ENCODE measurements at places on chromosomes 6 and 20.

DNA sequence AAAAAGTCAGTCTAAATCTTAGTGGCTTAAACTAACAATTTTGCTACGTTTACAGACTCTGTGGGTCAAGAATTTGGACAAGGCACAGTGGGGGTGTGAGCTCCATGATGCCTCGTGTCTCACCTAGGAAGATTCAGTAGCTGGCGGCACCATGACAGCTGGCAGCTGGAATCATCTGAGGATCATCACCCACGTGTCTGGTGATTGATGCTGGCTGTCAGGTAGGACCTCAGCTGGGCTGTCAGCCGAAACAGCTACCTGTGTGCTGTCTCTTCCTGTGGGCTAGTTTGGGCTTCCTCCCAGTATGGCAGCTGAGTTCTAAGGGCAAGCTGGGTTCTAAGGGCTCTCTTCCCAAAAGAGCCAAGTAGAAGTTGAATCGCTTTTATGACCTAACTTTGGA lies 26.4 kb upstream of the DLGAP4 start:
- no peak for DNase-seq

GRCh38 chr6:38987503-38987902 lies 61.1 kb upstream of the GLP1R start:
- DNase-seq, result no peak

DNA sequence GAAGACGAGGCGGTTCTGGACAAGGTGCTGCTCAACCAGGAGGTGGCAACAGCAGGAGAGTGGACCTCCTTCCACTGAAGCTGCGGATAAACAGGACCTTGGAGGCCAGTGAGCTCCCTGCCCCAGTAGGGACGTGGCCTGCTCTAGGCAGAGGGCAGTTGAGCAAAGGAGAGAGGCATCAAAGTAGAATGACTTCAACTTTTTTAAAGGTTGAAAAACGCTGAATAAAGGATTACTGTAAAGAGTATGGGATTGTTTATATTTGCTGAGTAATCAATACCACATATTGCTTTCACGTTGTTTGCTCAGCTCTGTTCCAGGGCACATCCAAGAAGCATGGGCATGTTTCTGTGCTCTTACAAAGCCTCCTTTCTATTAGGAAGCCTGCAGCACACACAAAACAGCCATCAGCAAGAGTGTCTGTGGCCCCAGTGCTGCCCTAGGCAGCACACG lies 48.1 kb downstream of the ERMARD start:
- DNase-seq, result no peak

GRCh38 chr6:98560841-98561240 lies 273.5 kb upstream of the POU3F2 start:
- no peak for DNase-seq

- no peak for DNase-seq
Measured at GRCh38 chr20:6485351-6485750, 282.1 kb upstream of the BMP2 start.

DNA sequence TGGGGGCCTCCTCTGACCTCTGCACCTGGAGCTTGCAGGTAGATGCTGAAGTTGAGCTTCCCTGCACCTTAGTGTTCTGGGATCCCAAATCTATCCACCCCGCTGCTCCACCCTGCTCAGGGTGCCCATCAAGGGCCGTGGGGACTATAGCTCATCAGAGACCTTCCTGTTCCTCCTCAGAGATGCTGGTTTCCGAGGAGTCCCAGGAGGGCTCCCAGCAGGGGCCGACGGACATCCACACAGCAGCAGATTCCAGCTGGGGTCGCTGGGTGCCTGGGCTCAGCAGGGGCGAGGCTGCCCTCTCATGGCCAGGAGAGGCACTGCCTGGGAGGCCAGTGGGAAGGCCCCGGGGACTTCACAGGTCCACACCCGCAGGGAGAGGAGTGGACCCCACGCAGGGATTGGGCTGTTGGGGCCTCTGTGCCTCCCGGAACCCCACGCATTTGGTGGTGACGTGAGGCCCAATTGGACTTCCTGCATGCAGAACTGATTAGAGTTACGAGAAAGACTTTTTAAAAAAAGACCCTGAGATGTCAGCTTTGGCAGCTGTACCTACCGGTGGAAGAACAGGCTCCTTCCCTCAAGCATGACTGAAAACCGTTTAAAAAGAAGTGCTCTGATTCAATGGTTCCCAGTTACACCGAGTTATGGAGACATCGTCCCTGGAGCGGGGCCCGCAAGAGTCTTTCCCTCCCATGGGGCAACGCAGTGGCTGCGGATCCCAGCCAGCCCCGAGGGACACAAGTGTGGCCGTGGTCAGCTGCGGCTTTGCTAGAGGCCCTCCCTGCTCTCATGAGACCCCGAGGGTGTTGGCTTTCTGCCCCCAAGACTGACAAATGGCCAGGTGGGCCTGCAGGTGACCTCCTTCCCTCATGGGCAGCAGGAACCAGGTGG lies 25.3 kb upstream of the SLCO4A1 start:
- peak; percentile 89 for DNase-seq

GRCh38 chr20:57309544-57310115 lies 20.0 kb upstream of the SPO11 start:
- no peak for DNase-seq

DNA sequence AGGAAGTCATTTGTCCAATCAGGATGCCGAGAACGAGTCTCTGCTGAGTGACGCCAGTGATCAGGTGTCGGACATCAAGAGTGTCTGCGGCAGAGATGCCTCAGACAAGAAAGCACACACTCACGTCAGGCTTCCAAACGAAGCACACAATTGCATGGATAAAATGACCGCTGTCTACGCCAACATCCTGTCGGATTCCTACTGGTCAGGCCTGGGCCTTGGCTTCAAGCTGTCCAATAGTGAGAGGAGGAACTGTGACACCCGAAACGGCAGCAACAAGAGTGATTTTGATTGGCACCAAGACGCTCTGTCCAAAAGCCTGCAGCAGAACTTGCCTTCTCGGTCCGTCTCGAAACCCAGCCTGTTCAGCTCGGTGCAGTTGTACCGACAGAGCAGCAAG lies 281.5 kb downstream of the TSHZ2 start:
- DNase-seq, result no peak

GRCh38 chr20:32440069-32440757 lies 82.1 kb downstream of the ASXL1 start:
- DNase-seq, result no peak

GRCh38 chr6:71454056-71454455 lies 165.4 kb downstream of the OGFRL1 start:
- no peak for DNase-seq

GRCh38 chr20:53154540-53154939 lies 182.4 kb downstream of the TSHZ2 start:
- no peak for DNase-seq

- no peak for DNase-seq
Measured at GRCh38 chr6:69337311-69337710, 459.5 kb downstream of the LMBRD1 start.

DNA sequence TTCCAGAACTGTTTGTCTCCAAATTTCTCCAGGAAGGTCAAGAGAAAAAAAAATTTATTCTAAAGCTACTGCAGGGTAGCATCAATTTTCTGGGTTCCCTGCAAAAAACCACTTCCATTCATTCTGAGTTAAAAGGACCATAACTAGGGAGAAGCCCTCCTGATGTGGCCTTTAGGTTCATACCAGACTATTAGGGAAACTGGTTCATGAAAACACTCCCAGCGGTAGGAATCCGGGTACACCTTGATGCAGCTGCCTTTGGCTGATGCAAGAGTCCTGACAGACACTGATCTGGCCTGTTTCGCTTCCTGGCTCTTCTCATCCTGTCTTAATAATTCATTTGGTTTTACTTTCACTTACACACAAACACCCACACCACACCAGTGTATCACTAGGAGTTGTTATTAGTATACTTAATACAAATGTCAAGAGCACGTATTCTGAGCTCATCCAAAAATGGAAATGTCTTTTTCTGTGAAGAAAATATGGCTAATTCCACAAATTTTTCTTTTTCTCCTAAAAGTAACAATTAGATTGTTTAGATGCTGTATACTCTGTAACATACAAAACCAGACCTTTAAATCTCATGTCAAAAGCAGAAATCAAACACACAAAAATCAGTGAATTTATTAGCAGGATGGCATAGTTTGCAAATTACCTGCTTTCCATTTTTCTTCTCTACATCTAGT lies 38.4 kb upstream of the ARHGAP18 start:
- DNase-seq, result no peak

DNA sequence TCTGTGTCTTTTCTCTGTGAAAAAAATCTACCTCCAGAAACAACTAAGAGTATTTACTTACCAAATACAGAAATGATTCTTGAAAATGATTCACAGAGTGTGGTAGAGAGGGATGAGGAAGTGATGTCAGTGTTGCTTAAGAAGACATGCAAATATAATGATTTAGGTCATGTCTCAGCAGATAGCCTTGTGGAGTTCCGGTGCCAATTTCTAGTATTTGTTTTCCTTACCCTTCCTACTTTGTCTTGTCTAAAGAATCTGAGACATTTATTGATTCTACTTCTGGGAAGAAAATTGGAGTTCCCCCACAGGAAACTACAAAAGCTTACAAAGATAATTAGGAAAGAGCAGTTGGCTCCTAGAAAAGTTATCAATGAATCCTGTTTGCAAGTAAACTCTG lies 68.8 kb downstream of the GJA1 start:
- no peak for DNase-seq

GRCh38 chr6:7112741-7113313 lies 5.1 kb downstream of the RREB1 start:
- DNase-seq, result no peak

DNA sequence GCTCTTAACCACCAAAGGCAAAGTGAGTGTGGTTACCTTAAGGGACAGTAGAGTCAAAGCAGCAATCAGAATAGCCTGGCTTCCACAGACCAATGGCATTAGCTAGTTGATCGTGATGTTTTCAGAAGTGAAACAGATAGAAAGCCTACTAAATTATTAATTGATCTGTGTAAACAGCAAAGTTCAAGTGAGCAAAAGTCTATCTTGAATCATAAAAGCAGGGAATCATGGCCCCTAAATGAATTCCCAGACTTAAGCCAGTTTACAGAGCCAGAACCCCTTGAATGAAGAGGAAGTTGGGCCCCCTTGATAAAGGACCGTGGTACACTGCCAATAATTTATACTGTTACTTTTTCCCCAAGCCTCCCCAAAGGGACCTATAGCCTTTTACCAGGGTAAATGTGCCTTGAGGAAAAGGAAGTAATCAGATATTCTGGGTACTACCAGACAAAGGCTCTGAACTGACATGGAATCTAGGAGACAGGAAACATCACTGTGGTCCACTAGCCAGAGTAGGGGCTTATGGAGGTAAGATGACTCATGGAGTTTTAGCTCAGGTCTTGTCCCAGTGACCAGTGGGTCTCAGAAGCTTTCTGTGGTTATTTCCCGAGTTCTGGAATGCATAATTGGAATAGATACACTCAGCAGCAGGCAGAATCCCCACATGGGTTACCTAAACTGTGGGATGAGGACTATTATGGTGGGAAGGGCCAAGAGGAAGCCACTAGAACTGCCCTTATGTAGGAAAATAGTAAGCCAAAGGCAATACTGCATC lies 317.5 kb downstream of the CD83 start:
- DNase-seq, result no peak

DNA sequence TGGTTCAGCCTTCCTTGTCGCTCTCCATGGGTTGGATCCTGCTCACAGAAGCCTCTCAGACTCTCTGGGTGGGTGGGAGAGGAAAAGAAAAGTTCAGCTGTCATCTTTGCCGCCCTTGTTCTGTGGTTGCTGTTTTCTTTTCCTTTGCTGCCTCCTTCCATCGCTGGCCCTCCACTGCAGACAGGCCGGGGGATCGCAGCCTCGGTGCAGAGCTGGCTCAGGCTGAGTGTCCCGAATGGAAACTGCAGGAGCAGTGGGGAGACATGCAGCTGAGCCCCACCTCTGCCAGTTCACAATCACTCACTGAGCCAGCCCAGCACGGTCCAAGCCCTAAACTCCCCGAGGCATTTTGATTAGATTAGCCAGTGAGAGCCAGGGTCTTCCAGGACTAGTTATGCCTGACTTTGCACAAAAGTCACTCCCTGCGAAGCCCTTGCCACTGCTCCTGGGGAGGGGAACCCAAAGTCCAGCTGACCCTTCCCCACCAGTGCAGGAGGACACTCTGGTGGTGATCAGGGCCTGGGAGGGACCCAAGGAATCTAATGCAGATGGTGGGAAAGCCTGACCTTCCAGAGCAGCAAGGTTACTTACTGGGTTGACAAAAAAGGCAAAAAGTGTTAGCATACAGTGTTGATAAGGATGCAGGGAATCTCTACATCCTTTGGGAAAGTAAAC lies 14.0 kb downstream of the NRN1 start:
- DNase-seq, result no peak

DNA sequence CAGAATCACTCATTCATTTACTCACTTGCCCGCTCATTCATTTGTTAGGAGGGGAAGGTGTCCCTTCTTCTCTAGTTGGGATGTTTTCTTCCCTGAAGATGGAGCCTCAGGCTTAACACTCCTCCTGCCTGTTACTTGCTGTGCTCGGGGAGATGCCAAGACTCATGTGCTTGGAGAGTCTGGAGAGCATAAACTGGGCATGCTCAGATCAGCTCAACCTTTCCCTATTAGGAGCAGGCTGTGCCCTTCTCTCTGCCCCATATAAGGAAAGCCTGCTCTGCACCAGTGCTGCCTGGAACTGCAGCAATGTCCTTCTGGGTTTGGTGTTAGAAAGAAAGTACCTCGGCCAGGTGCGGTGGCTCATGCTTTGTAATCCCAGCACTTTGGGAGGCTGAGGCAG lies 18.0 kb upstream of the UBE2V1 start:
- DNase-seq, result no peak

DNA sequence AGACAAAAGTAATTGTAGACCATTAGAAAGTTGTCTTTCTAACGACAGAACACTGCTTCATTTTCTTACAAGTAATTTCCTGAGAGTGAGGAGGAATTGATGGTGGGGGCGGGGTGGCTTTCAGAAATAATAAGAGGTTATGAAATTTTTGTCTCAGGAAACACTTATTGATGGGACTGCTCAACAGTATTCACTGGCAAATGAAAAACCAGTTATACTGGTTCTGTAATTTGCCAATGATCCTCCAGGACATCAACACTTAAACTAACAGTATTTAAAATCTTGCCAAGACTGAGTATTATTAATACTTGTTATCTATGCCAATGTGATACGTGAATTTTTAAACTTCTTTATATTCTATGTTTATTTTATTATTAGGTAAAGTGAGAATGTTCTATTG lies 41.8 kb upstream of the FUT9 start:
- no peak for DNase-seq

All from GM12891 (cell line).